ENCODE measurements at places on chromosomes 5 and 9.
A peak's percentile ranks its signal among the peaks of the same experiment; 100 is the strongest.

GRCh38 chr5:136799806-136800372 is 434.5 kb upstream of the TRPC7 start:
- H3K4me1 ChIP-seq: peaks cover 6% of the 10 kb centered on the region
- H3K36me3 ChIP-seq: no peaks in the 10 kb centered on the region
- no peak overlapping the region for H3K4me3 ChIP-seq
- no peak overlapping the region for H3K27ac ChIP-seq
- no peaks in the 10 kb centered on the region for H3K27me3 ChIP-seq

- H3K4me1 ChIP-seq: no peaks in the 10 kb centered on the region
- no peak overlapping the region for H3K4me3 ChIP-seq
- DNase-seq: peak; percentile 47
- no peak overlapping the region for H3K27ac ChIP-seq
- H3K27me3 ChIP-seq: peaks cover 5% of the 10 kb centered on the region
Observed at GRCh38 chr5:158886086-158886485, 213.6 kb downstream of the EBF1 start.

DNA sequence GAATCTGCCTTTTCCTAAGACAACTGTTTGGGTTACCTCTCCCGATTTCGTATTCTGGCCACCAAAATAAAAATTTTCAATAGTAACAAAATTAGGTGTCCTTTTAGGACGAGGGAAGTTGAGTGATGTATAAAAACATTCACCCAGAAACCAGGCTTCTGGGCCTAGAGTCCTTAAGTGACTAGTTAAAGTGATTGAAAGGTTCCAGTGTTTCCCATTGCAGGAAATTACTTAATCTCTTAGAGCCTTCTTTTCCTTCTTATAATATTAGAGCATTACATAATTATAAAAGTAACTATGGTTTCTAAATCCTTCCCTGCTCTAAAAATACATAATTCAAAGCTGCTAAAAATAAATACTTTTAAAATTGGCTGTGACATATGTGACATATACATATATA is 7.3 kb downstream of the MCIDAS start:
- no peak for DNase-seq
- H3K27me3 ChIP-seq: peaks cover 75% of the 10 kb centered on the region
- H3K36me3 ChIP-seq: no peaks in the 10 kb centered on the region
- no peak overlapping the region for H3K27ac ChIP-seq
- H3K4me1 ChIP-seq: peaks cover 14% of the 10 kb centered on the region

DNA sequence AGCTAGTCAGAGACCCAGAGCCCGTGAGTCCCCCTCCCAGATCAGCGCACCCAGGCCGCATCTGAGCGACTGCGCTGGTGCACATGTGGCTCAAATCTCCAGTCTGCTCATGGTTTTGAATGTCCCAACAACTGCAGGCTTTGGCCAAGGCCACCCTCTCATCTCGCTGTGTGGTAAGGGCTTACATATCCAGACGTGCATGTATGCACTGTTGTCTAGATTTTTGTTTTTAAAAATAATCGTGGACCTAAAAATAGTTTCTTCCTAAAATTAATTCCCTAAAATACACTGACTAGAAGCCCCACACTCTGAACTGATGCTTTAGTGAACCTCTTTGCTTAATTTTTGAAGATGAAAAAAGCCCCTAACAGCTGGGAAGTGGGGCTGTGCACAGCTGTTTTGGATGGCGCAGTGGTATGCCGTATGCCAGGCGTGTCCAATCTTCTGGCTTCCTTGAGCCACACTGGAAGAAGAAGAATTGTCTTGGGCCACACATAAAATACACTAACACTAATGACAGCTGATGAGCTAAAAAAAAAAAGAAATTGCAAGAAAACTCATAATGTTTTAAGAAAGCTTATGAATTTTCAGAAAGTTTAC is 143.0 kb upstream of the LHFPL2 start:
- no peaks in the 10 kb centered on the region for H3K36me3 ChIP-seq
- no peaks in the 10 kb centered on the region for H3K27me3 ChIP-seq
- H3K27ac ChIP-seq: no peak overlapping the region

- H3K27ac ChIP-seq: no peak overlapping the region
- no peaks in the 10 kb centered on the region for H3K36me3 ChIP-seq
- H3K4me3 ChIP-seq: no peak overlapping the region
- H3K4me1 ChIP-seq: no peaks in the 10 kb centered on the region
- no peak for DNase-seq
Observed at GRCh38 chr5:175535796-175536195, 57.4 kb downstream of the SFXN1 start.

GRCh38 chr5:172550996-172551395 is 90.1 kb upstream of the NEURL1B start:
- no peak overlapping the region for H3K27ac ChIP-seq
- H3K4me3 ChIP-seq: no peak overlapping the region
- H3K27me3 ChIP-seq: peaks cover 18% of the 10 kb centered on the region
- H3K4me1 ChIP-seq: no peaks in the 10 kb centered on the region

DNA sequence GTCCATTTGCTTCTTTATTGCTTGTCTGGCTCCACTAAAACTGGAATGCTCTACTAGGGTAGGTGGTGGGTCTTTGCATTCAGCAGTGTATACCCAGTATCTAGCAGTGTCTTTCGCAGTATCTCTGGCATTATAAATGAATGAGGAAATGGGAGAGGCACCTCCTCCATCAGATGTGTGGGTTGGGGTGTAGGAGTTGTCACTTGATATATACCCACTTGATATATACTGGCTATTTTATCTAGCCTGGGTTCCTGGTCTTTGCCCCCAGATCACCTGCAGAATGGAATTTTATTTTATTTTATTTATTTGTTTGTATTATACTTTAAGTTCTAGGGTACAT is 208.5 kb downstream of the PARP8 start:
- H3K36me3 ChIP-seq: no peaks in the 10 kb centered on the region
- H3K27me3 ChIP-seq: no peaks in the 10 kb centered on the region
- H3K4me1 ChIP-seq: no peaks in the 10 kb centered on the region
- no peak for DNase-seq

- H3K27me3 ChIP-seq: no peaks in the 10 kb centered on the region
- H3K36me3 ChIP-seq: peaks cover 3% of the 10 kb centered on the region
- H3K4me3 ChIP-seq: no peak overlapping the region
- DNase-seq: peak; percentile 34
- H3K27ac ChIP-seq: peak overlapping the region; percentile 81
- H3K4me1 ChIP-seq: peaks cover 29% of the 10 kb centered on the region
Observed at GRCh38 chr5:34742061-34742460, 85.9 kb downstream of the RAI14 start.

GRCh38 chr5:172768573-172769341 is 2.2 kb downstream of the DUSP1 start:
- peak overlapping the region; percentile 96 for H3K4me3 ChIP-seq
- peaks cover 50% of the 10 kb centered on the region for H3K4me1 ChIP-seq
- peak overlapping the region; percentile 95 for H3K27ac ChIP-seq
- peaks cover 25% of the 10 kb centered on the region for H3K36me3 ChIP-seq
- H3K27me3 ChIP-seq: no peaks in the 10 kb centered on the region

GRCh38 chr9:127172066-127172707 is 49.8 kb upstream of the ANGPTL2 start:
- no peaks in the 10 kb centered on the region for H3K4me1 ChIP-seq
- DNase-seq: peak; percentile 27
- H3K36me3 ChIP-seq: no peaks in the 10 kb centered on the region
- H3K27me3 ChIP-seq: no peaks in the 10 kb centered on the region

DNA sequence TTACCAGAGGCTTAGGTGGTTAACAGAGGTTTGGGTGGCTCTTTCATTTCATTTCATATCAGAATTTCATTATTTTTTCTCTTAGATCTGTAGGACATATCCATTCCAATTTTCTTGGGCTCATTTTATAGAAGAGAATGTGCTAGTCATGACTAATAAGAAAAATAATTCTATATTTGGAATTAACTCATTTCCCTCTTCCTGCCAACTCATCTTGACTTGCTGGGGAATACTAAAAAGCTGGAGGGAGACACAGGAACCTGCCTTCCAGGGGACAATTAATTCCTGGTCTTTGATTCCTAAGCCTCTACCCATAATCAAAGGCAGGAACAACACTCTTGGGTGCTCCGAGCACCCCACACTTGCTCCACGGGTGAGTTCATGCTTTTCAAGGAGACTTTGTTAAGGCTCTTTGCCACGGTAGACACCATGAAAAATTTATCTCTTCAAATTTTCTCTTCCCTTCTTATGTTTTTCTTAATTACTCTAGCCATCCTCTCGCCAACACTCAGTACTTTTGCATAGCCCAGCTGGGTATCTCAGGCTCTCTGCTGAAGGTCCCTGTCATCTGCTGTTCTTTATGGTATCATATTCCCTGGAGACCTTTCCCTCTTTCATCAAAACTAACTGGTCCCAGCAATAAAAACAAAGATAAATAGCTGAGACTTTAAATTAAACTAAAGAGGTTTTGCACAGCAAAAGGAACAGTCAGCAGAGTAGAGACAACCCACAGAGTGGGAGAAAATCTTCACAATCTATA is 273.9 kb downstream of the NPR3 start:
- H3K27me3 ChIP-seq: no peaks in the 10 kb centered on the region
- H3K36me3 ChIP-seq: no peaks in the 10 kb centered on the region
- H3K27ac ChIP-seq: peak overlapping the region; percentile 79

- H3K4me1 ChIP-seq: peaks cover 6% of the 10 kb centered on the region
- DNase-seq: peak; percentile 78
- no peak overlapping the region for H3K4me3 ChIP-seq
- H3K36me3 ChIP-seq: no peaks in the 10 kb centered on the region
Observed at GRCh38 chr9:81266674-81267073, 422.7 kb downstream of the TLE1 start.

GRCh38 chr9:68637020-68637419 is 68.0 kb upstream of the PIP5K1B start:
- DNase-seq: no peak
- no peaks in the 10 kb centered on the region for H3K27me3 ChIP-seq
- no peaks in the 10 kb centered on the region for H3K4me1 ChIP-seq
- H3K27ac ChIP-seq: no peak overlapping the region
- no peak overlapping the region for H3K4me3 ChIP-seq

GRCh38 chr5:142846406-142846805 is 76.2 kb downstream of the ARHGAP26 start:
- no peak for DNase-seq
- no peak overlapping the region for H3K4me3 ChIP-seq
- H3K27me3 ChIP-seq: no peaks in the 10 kb centered on the region
- no peak overlapping the region for H3K27ac ChIP-seq
- H3K36me3 ChIP-seq: no peaks in the 10 kb centered on the region
- H3K4me1 ChIP-seq: peaks cover 3% of the 10 kb centered on the region

DNA sequence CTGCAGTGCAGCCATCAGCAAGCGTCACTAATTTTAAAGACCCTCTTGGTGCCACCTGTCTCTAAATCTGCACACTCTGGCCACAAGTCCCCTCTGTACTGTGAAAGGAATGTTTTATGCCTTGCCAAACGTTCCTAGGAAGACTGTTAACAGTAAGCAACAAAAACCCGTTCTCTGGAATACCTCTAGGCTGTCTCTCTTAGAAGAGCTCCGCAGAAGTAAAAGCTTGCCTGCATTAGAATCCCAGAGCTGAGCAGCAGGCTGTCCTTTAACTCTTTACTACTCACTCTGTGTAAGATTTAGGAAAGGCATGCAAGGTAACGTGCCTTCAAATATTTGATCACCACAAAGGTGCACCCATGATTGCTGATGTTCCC is 53.9 kb upstream of the C9orf72 start:
- H3K27me3 ChIP-seq: no peaks in the 10 kb centered on the region
- no peak for DNase-seq
- no peaks in the 10 kb centered on the region for H3K36me3 ChIP-seq
- no peak overlapping the region for H3K27ac ChIP-seq
- H3K4me1 ChIP-seq: no peaks in the 10 kb centered on the region

DNA sequence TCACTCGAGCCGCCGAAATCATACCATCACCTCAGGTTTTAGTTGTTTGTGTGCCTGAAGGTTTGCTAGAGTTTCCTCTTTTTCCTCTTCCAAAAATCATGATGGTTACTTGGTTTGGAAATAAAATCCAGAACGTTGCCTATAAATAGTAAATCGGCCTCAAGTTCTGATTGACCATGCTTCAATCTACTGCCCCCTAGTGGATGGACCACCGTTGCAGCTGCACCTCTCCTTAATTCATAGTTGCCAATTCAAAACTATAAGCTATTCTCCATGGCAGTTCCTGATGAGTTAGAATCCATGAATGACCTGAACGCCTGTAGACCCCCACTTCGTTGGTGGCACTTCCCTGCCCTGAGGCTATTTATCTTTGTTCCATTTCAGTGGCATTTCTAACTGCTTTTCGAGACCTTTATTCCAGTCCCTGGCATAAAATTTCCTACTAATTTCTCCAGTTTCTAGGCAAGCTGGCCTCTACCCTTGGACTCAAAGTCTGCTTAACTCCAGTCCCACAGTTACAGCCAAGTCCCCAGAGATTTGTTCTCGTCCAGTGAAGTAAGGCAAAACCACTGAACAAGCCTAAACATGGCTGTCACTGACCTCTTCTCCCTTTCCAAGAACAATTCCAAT is 422.6 kb downstream of the EFNA5 start:
- H3K4me3 ChIP-seq: no peak overlapping the region
- no peaks in the 10 kb centered on the region for H3K4me1 ChIP-seq
- no peaks in the 10 kb centered on the region for H3K36me3 ChIP-seq
- no peak overlapping the region for H3K27ac ChIP-seq
- DNase-seq: no peak

DNA sequence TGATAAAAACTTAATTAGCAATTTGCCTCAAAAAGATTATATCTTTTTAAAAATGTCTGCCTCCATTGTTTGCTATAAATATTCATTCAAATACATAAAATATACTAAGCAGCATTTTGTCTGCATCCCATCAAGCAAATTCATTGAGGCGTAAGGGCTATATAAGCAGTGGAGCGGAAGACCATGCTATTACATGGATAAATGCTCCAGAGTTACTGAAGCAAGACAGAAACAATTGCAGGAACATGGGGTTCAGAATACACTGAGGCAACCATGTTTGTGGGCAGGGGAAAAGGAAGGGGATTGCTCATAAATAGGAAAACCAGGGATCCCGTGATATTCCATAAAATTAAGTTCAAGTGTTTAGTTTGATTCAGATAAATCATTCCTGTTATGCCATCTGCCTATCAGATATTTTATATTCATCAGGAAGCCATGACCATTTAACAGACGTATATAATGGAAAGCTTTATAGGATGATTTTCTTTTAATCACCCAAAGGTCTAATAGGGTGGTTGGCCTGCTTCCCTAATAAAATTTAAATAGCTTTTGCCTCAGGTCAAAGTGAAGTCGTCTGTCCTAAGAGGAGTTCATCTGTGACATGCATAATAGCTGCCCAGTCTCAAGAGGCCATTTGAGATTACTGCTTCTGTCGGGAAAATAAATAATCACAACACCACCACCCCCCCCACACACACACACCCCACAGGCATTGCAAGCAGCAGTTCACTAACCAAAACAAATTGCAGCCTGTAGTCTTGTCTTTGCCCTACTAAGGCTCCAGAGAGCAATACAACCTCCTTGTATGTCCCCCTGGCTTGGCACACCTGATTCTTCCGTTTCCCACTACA is 105.2 kb downstream of the RASEF start:
- H3K4me3 ChIP-seq: no peak overlapping the region
- no peak overlapping the region for H3K27ac ChIP-seq
- H3K27me3 ChIP-seq: no peaks in the 10 kb centered on the region
- peak; percentile 6 for DNase-seq
- H3K36me3 ChIP-seq: no peaks in the 10 kb centered on the region

Data from astrocyte (in vitro differentiated cells and primary cell).